ENCODE measurements at places on chromosomes 7 and 10.

DNA sequence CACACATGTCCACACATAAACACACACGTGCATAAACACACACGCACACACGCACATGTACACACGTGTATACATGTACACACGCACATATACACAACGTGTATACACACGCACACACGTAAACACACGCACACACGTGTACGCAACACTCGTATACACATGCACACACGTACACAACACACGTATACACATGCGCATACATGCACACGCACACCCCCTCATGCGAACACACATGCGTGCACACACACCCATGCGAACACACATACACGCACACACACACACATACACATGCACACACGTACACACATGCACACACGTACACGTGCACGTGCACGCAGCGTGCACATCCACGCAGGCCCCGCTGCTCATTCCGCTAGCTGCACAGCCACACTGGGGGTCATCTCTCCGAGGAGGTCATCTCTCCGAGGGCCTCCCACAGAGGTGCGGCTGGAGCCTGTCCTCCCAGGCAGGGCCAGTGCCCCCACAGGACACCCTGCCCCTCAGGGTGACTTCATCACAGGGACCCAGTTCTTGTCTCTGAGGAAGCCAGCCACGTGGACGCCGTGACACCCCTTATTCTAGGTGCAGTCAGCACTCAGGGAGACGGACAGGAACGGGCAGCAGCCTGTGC lies 25.9 kb downstream of the CYP2W1 start:
- no peak for DNase-seq

- DNase-seq, result no peak
These were observed 131.8 kb upstream of the GRB10 start for GRCh38 chr7:50914460-50914859.

DNA sequence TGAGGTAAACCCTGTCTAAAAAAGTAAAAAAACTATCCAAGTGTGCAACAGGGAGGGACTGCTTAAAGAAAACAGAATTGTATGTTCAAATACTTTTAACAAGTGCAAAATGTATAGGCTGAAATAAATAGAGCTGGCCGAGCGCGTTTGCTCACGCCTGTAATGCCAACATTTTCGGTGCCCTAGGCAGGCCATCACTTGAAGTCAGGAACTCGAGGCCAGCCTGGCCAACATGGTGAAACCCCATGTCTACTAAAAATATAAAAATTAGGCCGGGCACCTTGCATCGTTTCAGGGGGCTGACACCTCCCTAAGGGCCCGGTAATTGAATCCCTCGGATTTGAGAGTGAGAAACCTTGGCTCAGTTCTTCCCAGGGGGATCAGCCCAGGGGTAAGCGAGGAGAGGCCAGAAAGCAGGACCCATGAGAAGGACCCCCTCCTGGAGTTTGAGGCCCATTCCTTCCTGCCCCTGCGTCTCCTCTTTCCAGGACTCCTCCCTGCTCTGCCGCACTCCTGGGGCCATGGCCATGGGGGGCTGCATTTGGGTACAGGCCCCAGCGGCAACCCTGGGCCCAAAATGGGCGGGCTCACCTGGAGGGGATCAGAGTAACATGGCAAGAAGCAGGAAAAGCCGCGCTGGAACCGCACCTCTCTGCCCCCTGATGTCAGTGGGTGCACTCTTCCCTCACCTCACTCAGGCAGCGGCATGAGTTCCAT lies 75.5 kb upstream of the TMEM248 start:
- DNase-seq, result no peak

- no peak for DNase-seq
These were observed 28.7 kb downstream of the ZNF777 start for GRCh38 chr7:149432121-149432691.

- DNase-seq, result no peak
These were observed 18.8 kb upstream of the MINDY3 start for GRCh38 chr10:15879058-15879457.

DNA sequence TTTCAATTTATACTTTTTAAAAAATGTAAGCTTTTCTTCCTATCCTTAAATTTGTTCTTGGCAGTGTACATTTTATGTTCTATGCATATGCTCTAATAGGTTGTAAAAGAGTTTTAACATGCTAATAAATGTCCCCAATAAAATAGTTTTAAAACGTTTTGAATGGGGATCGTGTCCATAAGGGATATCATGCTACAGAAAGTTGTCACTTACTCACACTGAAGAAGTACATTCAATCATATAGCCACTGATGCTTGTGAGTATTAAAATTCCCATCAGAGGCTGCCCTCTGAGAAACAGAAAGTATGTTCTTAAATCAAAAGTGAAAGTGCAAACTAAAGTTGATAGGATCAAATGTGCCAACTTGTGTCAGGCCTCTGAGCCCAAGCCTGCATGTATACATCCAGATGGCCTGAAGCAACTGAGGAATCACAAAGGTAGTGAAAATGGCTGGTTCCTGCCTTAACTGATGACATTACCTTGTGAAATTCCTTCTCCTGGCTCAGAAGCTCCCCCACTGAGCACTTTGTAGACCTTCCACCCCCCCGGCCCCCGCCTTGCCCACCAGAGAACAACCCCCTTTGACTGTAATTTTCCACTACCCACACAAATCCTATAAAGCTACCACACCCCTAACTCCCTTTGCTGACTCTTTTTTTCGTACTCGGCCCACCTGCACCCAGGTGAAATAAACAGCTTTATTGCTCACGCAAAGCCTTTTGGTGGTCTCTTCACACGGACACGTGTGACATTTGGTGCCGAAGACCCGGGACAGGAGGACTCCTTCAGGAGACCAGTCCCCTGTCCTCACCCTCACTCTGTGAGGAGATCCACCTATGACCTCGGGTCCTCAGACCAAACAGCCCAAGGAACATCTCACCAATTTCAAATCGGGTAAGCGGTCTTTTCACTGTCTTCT lies 877 bp upstream of the NOD1 start:
- DNase-seq, result no peak

GRCh38 chr7:32191305-32191704 lies 121.1 kb upstream of the PDE1C start:
- DNase-seq, result no peak

GRCh38 chr10:30803892-30804322 lies 174.4 kb upstream of the LYZL2 start:
- peak; percentile 86 for DNase-seq

GRCh38 chr10:91124016-91124415 lies 96.4 kb upstream of the PCGF5 start:
- DNase-seq, result no peak

GRCh38 chr7:66207540-66207939 lies 2.4 kb downstream of the TPST1 start:
- DNase-seq, result no peak

DNA sequence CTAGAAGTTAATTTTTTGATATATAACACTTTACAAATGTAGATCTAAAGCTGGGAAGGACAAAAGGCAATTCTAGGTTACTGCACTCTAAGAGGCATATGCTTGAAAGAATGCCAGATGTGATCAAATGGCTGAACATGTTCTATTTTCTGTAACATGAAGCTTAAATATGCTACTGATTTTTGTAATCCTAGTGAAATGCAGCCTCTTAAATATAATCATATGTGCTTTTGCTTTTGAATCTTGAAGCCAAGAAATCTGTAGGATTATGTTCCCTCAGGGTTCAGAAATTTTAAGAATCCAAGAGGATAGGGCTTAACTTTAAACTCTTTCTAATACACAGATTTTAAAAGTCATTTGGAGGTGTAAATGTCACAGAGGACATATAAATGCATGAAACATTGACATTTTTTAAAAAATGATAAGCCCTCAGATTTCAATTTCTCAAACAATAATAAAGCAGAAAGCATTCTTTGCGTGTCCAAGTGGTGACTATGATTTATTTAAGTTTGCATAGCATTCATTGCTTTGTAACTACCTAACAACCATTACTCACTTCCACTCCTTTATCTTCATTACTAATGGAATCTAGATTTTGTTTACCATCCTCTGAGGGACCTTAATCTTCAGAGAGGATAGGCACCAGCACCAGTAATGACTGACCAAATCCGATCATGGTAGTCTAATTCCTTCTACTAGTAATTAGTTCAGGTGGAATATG lies 170.4 kb downstream of the MAGI2 start:
- peak; percentile 79 for DNase-seq
